Globus pallidus (tissue), 1 donor: ENCODE measurements at places on chromosomes 7 and 10.

- DNase-seq, result no peak
Observed at GRCh38 chr7:103346396-103346795, 1.0 kb upstream of the PSMC2 start.

GRCh38 chr7:46071601-46072000, 150.5 kb upstream of the IGFBP3 start:
- no peak for DNase-seq

DNA sequence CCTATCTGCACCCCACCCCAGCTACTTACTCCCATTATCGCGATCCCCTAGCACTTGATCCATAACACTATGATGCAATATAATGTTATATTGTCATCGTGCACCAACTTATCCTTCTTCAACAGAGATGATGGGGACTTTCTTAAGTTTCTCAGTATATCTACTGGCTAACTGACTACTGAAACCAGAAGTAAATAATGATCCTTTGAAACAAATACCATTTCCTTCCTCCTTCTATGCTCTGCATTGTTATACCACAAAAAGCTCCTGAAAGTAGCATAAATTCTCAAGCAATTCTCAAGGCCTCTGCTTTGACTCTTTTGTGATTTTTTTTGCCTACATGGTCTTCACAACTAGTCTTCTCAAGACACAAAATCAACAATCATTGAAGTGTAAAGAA, 68.9 kb downstream of the HTR7 start:
- peak; percentile 10 for DNase-seq

DNA sequence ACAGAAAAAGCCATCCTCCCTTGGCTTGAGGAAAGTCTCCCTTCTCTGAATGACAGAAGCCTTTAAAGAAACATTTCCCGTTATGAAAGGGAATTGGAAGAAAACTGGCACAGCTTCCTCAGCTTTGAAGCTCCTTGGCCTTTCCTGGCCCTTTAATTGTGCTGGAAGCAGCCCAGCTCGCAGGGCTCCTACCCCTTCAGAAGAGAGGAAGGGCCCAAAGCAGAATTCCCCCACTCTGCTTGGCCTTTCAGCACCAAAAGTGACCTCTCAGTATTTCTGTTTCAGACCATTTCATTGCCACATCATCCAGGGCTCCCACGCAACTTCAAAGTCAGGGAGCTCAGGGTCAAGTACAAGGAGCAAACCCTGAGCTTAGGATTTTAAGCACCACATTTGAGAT, 4.2 kb downstream of the AFAP1L2 start:
- no peak for DNase-seq

DNA sequence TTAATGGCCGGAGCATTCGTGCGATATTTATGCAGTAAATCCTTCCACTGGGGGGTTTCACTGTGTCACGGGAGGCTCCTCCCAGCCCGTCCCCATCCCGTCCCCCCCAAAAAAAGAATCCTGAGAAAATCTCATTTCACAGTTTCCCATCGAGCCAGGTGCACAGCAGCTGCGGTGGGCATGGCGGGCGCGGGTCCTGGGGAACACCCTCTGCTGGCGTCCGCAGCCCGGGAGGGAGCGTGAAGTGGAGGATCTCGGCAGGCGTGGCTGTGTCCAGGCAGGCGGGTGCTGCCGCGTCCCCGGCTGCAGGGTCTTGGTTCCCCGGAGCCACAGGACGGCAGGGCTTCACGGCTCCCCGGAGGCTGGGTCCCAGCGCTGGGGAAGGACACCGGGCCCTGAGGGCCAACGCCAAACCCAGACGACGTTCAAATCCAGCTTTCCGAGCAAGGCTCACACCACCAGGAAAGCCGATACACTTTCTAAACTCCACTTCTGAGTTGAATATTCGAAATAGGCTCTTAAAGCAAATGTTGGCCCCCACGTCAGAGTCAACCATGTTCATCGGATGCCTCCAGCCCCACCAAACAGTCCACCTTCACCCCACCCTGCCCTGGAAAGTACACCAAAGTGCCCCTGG, 55.7 kb downstream of the PDGFA start:
- DNase-seq, result no peak

DNA sequence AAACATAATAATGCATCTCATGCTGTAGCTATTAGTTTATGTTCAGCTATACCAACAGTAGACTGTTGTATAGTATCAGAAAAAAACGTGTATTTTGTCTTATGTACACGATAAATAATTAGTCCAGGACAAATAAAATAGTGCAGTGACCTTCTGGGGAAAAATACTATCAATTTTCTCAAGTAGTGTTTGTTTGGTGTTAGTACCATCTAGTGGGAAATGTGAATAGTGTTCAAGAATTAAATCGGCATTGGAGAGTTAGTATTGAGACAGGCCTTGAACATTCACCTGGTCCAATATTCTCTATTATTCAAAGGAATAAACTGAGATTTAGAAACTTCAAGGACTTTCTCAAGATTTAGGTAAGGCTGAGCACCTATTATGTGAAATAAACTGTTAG, 21.7 kb upstream of the OR2A5 start:
- DNase-seq, result peak; percentile 16

DNA sequence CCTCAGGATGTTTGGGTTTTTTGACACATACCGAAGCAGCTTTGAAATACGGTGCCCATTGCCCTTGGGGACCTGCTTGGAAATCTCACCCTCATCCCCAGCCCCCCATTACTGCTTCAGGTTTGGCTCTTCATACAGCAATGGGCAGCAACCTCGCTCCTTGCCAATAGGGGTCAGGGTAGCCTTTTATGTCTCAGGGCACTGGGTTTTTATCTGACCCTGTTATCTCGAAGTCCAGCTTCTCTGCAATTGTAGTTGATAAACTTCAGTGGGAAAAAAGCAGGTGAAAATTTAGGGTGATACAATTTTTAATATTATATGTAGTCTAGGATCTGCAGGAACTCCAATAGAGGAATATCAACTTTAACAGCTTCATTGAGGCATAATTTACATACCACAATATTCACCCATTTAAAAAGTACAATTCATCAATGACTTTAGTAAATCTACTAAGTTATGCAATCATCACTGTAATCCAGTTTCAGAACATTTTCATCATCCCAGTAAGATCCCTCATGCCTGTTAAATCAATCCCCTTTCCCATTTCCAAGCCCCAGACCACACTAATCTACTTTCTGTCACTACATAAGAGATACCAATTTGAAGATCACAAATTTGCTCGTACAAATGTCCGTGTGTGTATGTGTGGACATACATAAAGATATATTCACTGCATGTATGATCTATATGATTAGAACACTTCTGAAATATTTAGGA, 386.2 kb downstream of the KCNMA1 start:
- no peak for DNase-seq

GRCh38 chr10:71075086-71075758, 137.1 kb upstream of the UNC5B start:
- DNase-seq, result no peak

DNA sequence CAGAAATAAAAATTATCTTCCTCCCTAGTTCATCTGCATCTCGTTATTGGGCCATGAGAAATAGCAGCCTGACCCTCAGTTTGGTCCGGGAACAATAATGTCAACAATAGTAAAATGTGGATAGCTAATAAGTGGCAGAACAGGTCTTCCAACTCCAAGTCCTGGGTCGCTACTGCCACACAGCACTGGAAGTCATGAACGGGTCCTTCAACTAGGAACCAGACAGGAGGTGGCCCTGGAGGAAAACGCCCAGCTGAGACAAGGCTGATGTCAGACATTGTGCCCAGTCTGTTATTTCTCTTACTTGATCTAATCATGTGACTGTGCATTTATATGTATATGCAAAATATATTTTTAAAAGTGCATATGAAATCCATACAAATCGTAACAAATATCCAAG, 51.8 kb downstream of the PYROXD2 start:
- no peak for DNase-seq

DNA sequence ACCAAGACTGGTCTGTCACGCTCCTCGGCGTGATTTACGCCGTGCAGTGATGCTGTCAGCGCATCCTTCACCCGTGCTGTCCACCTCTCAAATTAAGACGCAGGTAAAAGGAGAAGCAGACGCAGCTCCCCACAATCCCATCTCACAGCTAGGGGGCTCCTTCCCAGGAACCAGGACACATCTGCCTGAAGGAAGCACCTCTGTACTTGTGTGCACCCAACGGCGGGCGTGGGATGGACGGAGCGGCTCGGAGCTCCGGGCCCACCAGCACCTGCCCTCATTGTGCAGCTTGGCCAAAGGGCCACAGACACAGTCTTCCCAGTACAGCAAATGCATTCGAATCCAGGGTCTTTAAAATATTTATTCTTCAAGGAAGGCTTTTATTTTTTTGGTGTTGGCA, 55.3 kb downstream of the STK32C start:
- no peak for DNase-seq

- no peak for DNase-seq
Observed at GRCh38 chr7:155568333-155568660, 21.9 kb upstream of the CNPY1 start.

DNA sequence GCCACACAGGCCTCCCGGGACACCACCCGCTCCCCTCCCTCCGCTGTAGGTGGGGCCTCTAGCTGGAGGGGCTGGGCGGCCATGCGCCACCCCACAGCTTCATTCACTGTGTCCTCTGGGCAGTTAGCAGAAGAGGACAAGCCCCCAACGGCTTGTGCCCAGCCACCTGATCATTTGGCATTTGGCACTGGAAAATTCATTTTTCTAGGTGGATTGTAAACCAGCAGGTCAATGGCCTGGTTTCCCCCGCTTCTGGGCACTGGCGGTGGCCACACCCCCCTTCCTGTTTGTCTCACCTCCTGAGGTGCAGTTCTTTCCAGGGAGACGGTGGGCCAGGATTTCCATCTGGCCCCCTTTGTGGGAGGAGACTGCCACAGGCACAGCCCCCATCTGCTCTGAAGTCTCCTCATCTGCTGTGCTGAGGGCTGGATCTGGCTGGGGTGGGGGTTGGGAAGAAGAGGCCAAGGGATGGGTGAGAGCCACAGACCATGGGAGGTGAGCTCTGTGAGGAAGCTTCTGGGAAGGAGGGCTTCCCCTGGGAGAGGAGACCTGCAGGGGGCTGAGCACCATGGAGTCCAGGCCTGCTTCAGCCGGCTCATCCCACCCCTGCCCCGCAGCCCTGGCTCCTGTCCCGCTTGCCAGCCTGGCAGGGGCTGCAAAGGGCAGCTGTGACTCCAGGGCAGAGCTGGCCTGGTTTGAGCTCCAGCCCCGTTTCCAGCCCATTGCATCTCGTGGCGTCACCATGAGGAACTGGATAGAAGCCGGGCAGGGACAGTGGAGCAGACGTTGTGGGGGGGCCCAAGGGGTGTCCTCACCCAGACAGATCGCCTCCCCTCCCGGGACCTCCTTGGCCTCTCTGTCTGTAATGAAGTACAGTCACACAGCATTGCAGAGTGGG, 40.1 kb upstream of the SLC29A3 start:
- peak; percentile 77 for DNase-seq

- no peak for DNase-seq
Observed at GRCh38 chr10:101576211-101576863, 11.7 kb downstream of the POLL start.

- DNase-seq, result no peak
Observed at GRCh38 chr7:72035266-72035665, 376.9 kb downstream of the CALN1 start.

DNA sequence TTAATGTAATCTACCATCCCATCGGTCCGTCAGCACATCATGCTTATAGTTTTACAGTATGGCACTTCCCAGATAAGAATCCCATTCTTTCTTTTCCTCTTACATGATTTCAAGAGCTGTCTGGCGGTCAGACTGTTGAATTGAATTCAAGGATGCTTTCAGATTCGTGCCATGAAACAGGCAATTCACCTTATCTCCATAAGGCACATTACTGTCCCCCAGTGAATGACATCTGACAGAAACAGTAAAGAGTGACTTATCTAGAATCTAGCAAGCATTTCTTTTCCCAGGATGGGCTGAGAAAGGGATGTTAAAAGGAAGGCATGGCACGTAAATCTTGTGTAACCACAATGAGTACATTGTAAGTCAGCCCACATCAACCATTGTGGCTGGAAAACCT, 61.1 kb upstream of the SEM1 start:
- no peak for DNase-seq

DNA sequence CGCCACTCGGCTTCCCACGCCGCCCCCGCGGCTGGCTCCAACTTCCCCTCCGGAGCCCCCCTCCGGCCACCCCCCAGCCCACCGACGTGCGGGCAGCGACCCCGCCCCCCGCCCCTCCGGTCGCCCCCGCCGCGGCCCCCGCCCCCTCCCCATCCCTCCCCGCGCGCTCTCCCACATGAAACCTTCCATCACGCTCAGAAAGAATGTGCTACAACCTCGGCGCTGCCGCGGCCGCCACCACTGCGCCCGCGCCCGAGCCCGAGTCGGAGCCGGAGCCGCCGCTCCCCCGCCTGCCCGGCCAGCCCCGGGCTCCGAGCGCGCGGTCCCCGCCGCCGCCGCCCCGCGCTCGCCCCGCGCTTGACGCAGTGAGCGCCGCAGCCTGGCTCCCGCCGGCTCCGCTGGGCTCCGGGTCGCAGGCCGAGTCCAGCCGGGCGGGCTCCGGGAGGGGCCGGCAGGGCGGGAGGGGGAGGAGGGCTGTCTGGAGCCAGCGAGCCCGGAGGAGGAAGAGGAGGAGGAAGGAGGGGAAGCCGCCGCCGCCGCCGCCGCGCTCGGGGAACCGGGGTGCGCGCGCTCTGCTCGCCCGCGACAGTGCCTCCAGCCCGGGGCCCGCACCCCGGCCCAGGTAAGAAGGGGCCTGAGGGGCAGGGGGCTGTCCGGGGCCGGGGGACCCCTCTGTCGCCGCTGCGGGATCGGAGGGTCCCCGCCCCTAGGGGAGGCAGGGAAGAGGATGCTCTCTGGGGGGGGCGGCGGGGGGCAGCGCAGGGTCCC, 4.3 kb upstream of the ELFN1 start:
- DNase-seq, result no peak

- no peak for DNase-seq
Observed at GRCh38 chr7:80681272-80681885, 42.9 kb downstream of the CD36 start.

- DNase-seq, result no peak
Observed at GRCh38 chr7:24718977-24719491, 38.2 kb downstream of the GSDME start.

GRCh38 chr10:110006358-110007160, 1.2 kb upstream of the ADD3 start:
- no peak for DNase-seq

DNA sequence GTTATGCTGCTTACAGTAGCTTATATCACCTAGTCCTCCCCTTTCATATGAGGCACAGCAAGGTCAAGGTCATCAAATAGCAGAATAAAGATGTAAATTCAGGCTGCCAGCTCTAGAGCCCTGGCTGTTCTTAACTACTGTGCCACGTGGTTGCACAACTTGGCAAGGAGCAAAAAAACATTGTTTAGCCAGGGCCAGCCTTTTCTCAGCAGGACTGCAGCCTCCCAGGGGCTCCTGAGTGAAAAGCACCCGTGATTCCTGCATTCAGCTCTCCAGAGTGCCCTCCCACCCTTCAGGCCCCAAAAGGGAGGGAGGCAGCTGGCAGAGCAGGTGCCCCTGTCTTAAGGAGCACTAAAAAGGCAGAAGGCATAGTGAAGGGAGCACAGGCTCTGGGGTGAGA, 31.8 kb upstream of the TM9SF3 start:
- DNase-seq, result peak; percentile 70

DNA sequence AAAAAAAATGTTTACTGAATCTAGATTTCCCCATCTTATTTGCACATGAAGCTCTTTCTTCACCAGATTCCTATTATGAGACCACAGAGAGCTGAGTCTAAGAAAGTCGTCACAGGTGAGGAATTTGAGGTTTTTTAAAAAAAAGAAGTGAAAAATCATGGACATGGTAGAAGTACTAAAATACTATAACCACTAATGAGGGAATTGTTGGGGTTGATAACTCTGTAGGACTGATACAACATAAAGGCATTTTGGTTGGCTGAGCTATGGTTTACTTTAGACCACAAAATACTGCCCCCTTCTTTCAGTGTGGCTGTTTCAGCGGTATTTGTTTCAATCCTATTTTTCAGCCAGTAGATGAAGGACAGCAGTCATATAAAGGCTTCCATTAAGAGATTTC, 1111.3 kb downstream of the TYW1 start:
- DNase-seq, result no peak
